Right kidney (tissue), 9 donors: ENCODE measurements at places on chromosomes 1 and 21.
A peak's percentile ranks its signal among the peaks of the same experiment; 100 is the strongest.

- no peak for DNase-seq
Observed at GRCh38 chr1:66370462-66370971, 163.4 kb upstream of the SGIP1 start.

DNA sequence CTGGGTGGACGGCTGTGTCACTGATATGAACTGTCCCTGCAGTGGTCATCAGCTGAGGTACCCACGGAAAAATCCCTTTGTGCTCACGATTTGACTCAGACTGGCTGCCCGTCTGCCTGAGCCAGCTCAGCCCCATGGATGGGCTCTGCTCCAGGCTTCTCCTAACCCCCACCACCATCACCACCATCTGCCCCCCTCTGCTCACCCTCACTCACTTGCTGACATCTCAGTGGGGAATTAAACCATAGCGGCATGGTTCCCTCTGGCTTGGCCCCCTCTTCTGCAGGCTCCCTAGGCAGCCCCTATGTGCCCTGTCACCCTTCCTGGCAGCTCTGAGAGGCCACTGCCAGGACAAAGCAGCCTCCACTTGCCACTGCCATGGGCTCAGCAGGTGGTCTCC is 17.3 kb downstream of the SLC6A9 start:
- DNase-seq = no peak

GRCh38 chr1:155184351-155184811 is 10.7 kb downstream of the TRIM46 start:
- DNase-seq = no peak

- DNase-seq = peak; percentile 63
Observed at GRCh38 chr1:225651872-225652728, 823 bp downstream of the ENAH start.

DNA sequence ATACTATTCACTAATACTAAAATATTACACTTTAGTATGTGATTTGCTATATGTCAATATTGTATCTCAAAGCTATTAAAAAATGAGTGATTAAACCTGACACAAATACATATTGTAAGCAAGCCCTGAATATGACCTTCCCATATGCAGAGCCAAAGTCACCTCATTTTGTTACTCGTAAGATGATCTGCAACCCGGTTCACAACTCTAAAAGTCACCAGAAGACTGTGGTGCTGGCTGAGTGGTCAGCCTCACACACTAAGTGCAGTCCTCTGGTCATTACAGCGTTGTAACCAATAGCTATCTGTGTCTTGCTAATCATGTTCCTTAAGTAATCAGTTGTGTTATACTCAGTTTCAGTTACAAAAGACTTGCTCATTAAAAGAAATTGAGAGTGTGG is 197.5 kb upstream of the L1TD1 start:
- DNase-seq = no peak

GRCh38 chr1:69196071-69196470 is 371.7 kb upstream of the LRRC7 start:
- DNase-seq = no peak

DNA sequence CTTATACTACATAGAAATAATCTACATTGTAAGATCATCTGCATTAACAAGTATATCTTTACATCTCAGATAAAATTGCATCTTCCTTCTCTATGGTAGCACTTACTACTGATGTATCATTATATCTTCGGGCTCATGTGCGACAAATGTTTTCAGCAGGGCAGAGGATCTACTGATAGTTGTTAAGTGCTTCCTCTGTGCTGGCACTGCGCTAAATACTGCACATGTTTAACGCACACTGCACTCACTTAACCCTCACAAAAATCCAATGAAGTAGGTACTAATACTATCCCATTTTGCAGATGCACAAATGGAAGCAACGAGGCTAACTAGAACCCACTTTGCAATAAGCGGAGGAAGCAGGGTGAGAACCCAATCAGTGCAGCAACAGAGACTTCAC is 75.6 kb upstream of the USP25 start:
- DNase-seq = no peak

DNA sequence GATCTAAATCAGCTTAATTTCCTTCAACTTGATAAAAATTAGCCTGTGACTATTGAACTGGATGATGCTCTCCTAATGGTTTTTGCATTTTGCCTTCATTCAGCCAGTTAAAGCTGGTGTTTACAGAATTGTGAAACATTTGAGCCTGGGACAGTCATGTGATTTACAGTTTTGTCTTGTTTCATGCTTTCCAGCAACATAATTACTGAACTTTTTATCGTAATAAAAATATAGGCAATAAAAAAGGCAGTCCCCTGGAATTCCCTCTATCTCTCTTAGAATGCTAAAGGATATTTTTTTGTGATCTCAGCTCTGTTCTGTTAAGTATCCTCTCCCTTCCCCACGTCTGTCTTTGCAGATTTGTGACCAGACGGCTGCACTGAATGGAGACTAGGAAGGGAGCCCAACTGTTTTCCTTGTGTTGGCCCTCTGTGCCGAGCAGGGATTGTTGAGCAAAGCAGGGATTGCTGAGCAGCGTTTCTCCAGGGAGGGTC is 70.3 kb upstream of the RGL1 start:
- DNase-seq = peak; percentile 41

DNA sequence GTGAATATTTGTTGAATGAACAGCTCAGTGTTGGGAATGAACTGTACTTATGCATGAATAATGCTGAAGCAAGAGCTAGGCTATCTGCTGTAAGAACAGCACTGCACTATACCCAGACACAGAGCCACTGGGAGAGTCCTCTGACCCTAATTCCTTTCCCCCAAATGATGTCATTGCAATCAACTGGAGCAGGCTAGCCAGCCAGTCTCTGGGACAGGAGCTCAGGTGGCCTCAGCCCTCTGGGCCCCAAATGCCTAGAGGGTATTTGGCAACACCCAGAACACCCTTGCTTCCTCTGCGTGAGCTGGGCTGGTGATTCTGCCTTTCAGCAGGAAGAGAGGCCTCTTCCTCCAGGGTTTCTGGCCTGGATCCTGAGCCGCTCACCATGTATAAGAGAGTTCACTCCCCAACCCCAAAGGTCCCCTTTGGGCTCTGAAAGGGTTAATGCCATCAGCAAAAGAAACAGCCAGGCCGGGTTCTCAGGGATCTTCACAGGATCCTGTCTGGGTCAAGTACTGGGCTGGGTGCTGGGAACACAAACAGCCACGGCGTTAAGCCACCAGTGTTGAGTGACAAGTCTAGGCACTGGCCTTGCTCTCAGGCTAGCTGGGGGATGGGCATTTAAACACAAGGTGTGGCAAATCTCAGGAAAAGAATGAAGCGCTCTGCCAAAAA is 3.7 kb upstream of the PADI4 start:
- no peak for DNase-seq

DNA sequence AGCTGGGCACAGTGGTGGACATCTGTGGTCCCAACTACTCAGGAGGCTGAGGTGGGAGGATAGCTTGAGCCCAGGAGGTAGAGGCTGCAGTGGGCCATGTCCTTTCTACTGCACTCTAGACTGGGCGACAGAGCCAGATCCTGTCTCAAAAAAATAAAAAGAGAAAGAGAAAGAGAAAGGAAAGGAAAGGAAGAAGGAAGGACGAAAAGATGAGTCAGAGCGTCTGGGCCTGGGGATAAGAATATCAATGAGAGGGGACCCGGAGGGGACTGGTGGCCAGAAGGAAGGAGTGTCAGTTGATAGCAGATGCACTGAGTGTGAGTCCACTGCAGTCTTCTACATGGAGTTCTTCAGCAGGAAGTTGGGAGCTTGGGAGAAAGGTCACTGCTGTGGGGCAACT is 75.6 kb downstream of the SYT6 start:
- no peak for DNase-seq

DNA sequence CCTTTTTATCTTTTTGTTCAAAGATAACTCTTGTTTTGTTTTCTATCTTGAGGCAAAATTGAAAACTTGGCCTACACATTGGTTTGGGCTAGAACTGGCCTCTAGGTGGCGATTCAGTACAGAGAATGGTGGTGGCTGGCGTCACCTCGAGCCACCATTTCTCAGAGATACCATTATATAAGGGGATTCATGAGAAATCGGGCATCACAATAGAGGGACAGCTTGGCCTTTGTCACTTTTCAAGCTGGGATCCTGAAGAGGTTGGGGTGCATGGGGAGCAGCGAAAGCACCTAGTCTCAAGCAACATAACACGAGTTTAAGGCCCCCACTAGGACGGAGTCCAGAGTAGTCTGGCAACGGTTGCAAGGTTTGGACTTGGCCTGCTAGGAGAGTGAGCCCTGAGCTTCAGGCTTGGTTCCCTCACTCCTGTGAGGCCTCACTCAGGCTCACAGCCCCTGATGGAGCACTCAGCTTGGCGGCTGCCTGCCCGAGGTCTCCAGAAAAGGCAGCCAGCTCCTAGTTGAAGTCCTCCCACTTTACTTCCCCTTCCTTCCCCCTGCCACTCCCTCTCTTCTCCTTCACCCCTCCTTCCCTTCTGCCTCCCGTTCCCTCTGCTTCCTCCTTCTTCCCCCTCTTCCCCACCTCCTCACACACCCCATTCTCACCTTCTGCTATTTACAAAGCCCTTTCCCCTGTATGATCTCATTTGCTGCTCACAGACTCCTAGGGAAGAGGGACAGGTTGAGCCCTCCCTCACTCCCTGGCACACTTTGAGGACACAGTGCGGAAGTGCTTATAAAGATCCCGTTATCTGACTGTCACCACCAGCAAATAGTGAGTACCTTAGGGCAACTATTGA is 67.8 kb downstream of the LRIG2 start:
- peak; percentile 61 for DNase-seq

DNA sequence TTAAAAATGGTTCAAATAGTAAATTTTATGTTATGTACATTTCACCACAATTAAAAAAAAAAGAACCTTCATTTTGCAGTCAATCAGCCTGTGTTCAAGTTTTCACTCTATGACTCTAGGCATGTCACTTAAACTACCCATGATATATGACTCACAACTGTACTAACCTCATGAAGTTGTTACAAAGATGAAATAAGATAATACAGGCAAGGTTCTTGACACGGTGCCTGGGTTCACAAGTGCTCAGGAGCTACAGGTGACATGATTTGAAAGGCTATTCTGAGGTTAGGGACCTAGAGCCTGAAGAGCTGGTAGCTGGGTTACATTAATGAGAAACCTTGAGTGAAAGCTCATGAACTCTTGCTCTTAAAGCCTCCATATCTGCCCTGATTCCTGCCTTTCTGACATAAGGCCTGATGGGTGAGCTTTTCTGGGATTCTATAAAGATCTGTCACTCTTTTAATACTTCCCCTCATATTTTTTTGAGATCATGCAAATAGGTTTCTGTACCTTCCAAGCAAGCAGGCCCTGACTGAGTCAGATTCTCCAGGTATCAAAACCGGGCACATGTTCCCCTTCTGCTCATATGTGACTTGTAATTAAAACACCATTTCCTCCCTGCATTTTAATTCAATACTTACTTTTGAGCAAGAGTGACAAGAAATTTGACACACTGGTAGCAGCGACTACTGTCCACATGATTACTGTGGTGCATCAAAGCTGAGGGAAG is 34.0 kb downstream of the PCSK9 start:
- no peak for DNase-seq

DNA sequence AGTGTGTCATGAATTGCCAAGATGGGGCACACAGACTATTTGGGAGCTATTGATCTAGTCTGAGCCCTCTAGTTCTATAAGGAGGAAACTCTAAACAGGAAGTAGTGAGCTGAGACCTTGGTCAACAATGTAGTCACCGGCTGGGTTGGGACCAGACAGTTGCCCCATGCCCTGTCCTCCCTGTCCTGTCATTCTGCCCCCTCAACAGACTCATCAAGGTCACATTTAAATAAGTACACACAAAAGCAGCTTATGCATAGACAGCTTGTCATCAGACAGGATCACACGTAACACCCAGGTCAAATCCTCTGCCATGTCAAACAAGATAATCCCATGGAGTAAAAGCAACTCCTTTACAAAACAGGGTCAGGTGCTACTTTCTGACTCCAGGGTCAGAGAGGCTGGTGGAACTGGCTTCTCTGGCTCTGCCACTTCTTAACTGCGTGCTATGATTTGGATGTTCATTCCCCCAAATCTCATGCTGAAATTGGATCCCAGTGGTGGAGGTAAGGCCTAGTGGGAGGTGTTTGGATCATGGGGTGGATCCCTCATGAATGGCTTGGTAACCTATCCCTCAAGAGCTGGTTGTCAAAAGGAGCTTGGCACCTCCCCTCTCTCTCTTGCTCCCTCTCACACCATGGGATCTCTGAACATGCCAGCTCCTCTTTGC is 128.9 kb downstream of the HIVEP3 start:
- no peak for DNase-seq

- peak; percentile 59 for DNase-seq
Observed at GRCh38 chr1:40951943-40952743, 27.4 kb upstream of the CTPS1 start.

GRCh38 chr1:94279462-94279861 is 42.1 kb upstream of the ARHGAP29 start:
- DNase-seq = no peak

DNA sequence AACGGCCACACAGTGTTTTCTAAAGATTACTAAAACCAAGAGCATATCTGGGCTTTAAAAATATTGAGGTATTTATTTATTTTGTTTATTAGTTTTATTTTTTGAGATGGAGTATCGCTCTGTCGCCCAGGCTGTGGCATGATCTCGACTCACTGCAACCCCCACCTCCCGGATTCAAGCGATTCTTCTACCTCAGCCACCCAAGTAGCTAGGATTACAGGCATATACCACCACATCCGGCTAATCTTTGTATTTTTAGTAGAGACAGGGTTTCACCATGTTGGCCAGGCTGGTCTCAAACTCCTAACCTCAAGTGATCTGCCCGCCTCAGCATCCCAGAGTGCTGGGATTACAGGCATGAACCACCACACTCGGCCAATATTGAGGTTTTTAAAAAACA is 23.9 kb downstream of the TMCO4 start:
- DNase-seq = no peak

- no peak for DNase-seq
Observed at GRCh38 chr1:56429288-56429687, 150.1 kb downstream of the PLPP3 start.

DNA sequence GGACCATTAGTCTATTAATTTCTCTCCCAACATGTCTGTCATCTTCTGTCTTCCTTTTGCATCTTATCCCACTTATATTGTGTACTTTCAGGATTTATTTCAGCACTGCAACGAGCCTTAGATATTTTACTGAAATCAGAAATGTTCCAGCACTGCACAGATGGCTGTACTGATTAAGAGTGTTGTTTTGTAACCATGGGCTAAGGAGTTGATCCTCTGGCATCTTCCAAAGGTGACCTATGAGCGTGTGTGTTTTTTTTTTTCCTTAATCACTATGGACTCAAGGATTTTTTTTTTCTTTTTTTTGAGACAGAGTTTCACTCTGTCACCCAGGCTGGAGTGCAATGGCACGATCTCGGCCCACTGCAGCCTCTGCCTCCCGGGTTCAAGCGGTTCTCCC is 7.1 kb upstream of the DDX59 start:
- DNase-seq = no peak
